GM12892 (cell line): ENCODE measurements at places on chromosomes 2 and 18.
A peak's percentile ranks its signal among the peaks of the same experiment; 100 is the strongest.

- DNase-seq = no peak
Observed at GRCh38 chr2:135960656-135961551, 24.5 kb downstream of the DARS1 start.

DNA sequence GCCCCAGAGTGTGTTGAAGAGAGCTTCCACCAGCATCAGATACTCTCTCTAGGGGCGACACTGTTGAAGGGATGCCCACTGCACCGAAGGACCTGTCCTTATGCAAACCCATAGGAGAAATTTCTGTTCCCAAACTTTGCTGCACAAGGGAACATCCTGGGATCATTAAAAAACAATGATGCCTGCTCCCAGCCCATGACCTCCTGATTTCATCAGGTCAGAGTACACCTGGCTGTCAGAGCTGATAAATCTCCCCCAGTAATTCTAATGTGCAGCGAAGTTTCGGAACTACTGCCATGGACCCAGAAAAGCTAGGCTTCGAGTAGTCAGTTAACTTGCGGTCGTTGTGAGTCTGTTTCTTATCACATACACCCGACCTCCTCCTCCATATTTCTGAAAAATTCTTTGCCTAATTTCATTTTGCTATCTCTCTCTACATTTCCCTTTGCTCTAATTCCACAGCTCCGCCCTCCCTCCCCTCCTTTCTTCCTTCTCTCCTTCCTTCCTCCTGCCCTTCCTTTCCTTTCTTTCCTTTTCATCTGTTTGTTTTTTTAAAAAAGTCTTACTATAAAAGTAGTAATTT is 18.8 kb downstream of the FAM124B start:
- no peak for DNase-seq

DNA sequence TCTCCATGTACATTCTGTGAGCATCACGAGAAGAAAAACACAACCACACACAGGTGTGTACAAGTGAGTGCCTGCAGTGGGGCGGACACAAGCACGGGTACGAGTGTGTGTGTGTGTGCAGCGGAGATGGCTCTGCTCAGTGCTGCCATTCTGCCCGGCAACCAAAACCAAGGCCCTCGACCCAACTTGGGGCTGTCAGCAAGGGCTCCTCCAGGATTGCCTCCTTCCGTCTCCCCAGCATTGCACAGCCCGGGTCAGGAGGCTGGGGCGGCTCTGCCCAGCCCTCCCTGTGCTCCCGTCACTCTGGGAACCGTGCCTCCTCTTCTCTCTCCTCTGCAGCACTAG is 66.5 kb downstream of the PXDN start:
- no peak for DNase-seq

GRCh38 chr2:223414646-223415045 is 187.5 kb downstream of the SCG2 start:
- no peak for DNase-seq

- DNase-seq = no peak
Observed at GRCh38 chr2:53437371-53437770, 330.2 kb upstream of the CHAC2 start.

GRCh38 chr2:112962308-112963175 is 15.3 kb upstream of the IL36G start:
- no peak for DNase-seq

GRCh38 chr2:188414411-188414810 is 122.7 kb downstream of the GULP1 start:
- no peak for DNase-seq

- no peak for DNase-seq
Observed at GRCh38 chr18:44033144-44033701, 647.5 kb upstream of the SETBP1 start.

DNA sequence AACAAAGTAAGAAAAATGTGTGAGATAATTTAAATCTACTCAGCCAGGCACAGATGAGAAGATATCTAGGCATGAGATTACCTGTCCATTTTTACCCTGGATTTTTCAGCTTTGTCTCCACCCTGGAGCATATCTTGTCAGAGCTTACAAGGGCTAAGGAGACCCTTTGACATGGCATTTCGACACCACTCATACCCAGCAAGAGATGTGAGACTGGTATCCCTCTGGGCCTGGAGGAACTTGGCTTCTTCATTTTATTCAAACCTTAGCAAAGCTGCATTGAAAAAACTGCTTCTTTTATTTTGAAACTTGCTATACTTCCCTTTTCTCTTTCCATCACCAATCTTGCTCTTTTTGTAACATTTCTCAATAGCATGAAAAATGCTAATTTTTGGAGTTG is 194.9 kb upstream of the HNMT start:
- no peak for DNase-seq

- DNase-seq = no peak
Observed at GRCh38 chr2:27379383-27379835, 1.1 kb downstream of the ZNF513 start.

DNA sequence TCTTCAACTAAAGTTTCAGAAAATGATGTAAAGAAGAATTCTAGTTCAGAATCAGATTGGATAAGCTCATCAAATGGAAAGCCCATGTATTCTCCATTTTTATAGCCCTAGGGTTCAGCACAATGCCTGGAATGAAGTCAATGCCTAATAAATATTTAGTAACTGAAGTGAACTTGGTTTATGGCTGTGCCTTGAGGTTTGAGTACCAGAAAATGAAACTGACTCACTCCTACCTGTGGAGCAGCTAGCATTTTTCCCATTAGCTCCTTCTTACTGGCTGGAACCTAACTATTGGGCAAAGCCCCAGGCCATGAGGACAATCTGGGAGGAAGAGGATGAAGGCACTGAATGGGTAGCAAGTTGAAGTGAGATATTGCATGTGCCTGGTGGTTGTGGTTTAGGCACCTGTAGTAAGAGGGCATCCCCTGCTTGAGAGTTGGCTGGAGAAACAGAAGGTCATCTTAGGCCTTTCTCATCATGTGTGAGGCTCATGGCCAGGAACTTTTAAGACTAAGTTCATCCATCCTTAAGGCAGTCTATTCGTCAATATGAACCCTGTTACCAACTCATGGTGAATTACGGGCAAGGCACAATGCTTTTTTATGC is 85.0 kb upstream of the LYPD1 start:
- DNase-seq = no peak

- no peak for DNase-seq
Observed at GRCh38 chr2:204177977-204178522, 241.5 kb downstream of the ICOS start.

DNA sequence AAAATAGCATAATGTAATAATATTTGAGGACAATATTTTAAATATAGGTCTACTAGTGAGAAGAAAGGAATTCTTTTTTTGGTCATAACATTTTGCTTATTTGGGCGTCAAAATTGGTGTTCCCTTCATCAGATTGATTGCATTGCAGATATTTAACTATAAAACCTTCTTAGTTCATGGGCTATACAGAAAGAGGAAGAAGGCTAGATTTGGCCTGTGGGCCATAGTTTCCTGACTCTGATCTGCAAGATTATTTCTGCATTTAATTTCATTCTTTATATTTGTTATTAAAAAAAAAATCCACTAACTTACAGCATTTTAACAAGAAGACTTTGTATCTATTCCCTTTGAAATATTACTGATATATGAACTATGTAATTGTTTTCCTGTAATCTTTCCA is 31.9 kb downstream of the PIKFYVE start:
- DNase-seq = no peak

DNA sequence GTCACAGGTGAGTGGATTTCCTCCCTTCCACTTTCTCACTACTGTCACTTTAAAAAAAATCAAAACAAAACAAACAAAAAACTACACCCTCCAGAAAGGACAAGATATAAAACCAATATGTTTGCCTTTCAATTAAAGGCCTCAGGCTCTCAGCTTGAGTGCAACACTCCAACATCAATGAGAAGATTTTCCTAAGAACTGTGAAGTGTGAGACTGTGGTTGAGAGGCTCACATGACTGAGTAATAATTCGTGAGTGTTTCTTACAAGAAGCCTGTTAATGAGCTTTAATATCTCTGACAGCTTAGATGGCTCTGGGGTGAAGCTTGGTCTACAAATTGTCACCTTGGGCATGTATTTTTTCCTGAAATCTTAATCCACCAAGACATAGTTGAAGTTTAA is 216.1 kb downstream of the ETAA1 start:
- DNase-seq = no peak

- no peak for DNase-seq
Observed at GRCh38 chr2:151021747-151022452, 239.8 kb downstream of the RBM43 start.

GRCh38 chr18:78519394-78520062 is 460.1 kb upstream of the SALL3 start:
- DNase-seq = no peak

GRCh38 chr18:70522183-70522680 is 233.4 kb downstream of the SOCS6 start:
- DNase-seq = no peak

GRCh38 chr2:31353179-31353578 is 61.4 kb downstream of the XDH start:
- no peak for DNase-seq

DNA sequence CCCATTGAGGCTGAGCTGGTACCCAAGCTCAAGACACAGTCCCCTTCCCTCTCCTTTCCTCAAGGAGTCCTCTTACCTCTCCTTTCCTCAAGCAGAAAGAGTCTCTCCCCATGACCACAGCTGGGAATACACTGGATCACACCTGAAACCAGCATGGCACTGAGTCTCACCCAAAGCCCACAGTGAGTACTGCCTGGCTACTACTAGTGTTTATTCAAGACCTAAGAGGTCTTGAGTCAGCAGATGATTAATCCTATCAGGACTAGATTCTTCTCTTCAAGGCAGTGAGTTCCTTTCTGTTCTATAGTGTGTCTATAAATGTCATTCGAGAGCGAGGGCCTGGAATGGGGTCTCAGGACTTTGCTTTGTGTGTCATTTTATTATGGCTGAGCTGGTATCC is 111.4 kb downstream of the METTL4 start:
- DNase-seq = no peak

DNA sequence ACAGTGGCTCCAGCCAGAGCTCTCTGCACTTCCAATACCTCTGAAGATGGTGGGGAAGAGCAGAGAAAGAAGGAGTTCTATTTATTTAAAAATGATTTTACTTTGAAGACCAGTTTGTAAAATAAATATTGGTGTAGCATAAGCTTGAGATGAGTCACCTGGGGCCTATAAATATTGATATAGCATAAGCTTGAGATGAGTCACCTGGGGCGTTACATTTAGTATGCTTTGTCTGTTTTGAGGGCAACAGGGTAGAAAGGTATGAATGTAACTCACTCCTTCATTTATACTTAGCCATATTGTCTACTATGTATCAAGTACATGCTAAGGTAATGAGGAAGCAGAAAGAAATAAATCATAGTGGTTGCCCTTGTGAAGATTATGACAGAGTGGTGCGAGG is 7.7 kb upstream of the SULT1C4 start:
- DNase-seq = no peak

DNA sequence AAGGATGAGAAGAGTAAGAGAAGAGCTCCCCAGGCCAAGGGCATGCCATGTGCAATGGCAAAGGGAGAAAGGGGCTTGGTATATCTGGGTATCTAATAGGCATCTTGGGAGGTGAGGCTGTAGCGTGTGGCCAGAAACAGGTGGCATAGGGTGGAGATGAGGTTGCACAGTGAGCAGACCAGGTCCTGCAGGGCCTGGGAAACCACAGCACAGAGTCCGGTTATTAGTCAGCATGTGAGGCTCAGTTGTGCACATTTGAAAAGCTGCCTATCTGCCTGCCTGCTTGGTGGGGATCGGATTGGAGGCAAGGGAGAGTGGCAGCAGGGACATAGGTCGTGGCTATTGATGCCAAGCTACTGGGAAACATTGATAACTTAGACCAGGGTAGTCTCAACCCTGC is 190.6 kb downstream of the TPGS2 start:
- DNase-seq = peak; percentile 41

DNA sequence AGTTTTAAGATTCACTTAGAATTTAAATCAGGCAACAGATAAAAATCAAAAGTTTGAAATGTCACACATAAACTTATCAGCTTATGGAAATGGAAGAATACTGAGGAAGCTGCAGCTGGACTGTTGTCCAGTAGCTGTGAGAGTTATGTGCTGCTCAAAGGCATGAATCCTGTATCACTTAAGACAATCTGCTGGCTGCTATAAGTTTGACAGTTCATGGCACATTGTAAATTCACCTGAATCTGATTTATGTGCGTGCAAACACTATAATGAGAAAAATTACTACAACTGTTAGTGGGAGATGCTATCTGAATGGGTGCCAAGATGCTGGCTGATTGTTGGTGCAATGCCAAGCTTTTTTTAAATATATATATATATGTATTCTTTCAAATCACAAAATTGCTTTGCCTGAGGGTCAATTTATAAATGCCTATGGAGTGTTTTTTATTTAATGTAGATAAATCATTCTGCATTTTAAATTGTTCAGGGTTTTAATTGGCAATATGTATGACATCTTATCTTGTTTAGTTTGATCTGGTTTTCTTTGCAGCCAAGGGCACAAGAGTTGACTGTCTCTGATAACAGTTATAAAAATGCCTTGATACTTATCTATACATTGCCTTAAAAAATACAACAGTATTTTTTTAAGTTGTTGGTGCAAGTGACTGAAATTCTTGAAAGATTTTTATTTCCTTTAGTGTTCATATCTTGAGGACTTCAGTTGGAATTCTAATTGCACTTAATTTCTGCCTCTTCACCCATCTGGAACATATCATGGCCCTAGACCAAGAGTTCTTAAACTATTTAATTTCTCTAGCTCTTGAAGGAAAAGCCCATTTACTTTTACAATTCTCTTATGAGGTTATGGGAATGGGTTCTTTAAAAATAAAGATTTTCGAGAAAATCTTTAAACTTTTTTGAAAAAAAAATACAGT is 48.7 kb downstream of the CAVIN2 start:
- DNase-seq = no peak

GRCh38 chr2:235697041-235697440 is 203.2 kb downstream of the AGAP1 start:
- DNase-seq = no peak
